Activated CD4-positive, CD25-positive, alpha-beta regulatory T cell (primary cell): ENCODE measurements at places on chromosomes 12 and 14.

DNA sequence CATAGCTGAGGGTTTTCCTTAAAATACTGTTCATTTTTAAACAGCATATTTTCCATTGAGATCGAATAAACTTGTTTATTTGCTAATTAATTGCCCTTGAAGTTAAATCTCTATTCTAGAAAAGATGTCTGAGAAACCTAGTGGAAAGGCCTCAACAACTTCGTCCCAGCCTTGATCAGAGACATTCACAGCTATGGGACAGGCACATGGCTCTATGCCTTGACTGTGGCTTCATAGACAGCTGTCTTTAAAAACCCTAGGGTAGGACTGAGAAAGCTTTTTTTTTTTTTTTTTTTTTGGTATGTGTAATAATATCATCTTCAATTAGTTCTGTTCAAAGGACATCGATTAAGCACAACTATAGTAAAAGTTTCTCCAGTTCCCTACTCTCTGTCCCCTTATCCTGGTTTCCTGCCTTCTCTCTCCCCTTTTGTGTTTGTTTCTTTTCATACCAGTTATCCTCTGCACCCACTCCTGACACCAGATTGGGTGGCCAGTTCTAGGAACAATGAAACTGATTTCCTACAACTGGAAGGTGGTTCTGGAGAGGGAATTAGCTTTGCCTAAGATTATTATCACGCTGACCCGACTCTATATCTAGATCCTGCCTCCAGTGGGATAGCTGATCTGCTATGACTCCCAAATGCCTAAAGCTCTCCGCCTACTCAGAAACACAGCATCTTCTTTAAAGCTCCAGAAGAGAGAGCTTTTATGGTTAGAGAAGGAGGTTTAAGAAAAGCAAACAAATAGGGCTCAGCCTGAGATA is 20.3 kb downstream of the SOCS2 start:
- DNase-seq = no peak

DNA sequence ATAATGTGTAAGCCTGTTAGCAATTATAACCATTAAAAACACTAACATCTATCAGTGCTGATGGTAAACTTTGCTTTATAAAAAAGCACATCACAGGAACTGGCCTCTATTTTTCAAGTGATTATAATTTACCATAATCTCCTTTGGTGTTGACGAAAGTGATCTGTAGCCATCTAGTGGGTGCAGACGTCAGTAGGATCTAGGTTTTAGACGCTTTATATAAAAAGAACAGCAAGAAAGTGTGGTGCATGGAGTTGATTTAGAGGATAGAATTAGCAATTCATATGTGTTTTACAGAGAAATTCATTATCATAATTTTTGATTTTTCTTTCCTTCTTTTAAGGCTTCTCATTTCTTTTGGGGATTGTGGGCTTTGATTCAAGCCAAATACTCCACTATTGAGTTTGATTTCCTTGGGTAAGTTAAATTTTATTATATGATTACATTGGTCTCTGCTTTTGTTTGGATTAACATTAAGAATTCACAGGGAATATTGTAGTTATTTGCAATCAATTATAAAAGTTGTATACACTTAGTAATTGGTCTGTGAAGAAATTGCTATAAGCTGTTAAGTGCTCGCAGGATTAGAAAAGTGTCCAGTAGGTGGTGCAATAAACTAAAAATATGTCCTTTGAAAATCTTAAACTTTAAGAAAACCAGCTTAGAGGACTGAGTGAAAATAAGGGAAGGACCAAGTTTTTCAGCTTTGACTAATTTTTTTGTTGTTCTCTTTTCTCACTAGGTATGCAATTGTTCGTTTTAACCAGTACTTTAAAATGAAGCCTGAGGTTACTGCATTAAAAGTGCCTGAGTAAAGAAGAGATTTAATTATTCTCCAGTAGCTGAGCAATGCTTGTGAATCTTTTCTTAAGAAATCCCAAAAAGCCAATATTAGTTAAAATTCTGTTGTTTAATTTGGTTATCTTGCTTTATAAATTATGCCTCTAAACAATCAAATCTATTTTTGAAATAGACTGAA is 59.5 kb downstream of the ETNK1 start:
- DNase-seq = no peak

GRCh38 chr14:69921052-69921451 is 41.8 kb downstream of the SMOC1 start:
- DNase-seq = no peak

- DNase-seq = no peak
These were observed 113.0 kb downstream of the MED13L start for GRCh38 chr12:116164250-116165035.

DNA sequence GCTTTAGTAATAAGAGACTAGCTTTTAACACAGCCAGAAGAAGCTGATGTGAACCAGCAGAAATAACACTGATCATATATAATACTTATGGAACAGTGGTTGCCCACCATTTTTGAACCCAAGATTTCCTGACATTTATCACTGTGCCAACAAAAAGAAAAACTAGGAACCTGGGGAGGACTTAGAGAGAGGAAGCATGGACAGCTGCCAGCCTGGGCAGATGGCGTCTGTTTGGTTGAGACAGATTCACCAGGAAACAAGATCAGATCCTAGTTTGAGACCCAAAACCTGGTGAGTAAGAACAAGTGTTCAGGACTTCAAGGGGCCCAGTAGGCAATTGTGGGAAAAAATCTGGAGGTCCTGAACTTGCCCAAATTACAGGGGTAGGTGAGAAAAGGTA is 95.3 kb downstream of the BICD1 start:
- no peak for DNase-seq

DNA sequence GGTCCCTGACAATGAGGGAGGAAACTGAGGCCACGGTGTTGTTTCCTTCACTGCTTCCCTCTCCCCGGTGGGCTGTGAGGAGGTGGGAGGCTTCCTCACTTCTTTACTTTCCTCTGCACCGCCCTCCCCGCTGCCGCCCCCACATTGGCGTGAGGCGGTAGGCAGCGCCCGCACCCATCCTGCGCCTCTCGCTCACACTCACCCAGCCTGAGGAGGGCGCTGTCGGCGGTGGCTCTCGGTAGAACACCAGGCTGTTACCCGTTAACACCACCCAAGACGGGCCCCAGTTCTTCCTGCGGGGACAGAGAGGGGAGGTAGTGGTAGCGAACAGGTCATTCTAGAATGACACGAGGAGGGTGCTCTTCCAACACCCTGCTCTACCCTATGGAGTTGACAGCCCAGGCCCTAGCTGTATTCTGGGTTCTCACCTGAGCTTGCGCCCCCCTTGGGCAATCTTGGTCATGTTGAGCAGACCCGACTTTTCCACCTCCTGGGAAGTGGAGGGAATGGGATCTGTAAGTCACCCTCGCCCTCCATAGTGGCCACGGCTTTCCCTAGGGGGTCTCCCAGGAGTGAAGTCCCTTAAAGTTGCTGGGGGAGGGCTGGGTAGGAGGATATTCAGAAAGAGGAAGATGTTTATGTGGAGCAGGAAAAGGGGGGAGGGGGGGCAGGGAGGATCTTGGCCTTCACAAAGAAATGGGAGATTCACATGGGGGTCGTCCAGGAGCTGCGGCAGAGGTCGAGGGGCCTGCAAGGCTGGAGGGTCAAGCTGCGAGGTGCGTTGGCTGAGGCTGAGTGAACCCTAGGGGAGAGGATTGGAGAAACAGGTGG is 3.3 kb downstream of the ARHGAP9 start:
- DNase-seq = peak; percentile 40

DNA sequence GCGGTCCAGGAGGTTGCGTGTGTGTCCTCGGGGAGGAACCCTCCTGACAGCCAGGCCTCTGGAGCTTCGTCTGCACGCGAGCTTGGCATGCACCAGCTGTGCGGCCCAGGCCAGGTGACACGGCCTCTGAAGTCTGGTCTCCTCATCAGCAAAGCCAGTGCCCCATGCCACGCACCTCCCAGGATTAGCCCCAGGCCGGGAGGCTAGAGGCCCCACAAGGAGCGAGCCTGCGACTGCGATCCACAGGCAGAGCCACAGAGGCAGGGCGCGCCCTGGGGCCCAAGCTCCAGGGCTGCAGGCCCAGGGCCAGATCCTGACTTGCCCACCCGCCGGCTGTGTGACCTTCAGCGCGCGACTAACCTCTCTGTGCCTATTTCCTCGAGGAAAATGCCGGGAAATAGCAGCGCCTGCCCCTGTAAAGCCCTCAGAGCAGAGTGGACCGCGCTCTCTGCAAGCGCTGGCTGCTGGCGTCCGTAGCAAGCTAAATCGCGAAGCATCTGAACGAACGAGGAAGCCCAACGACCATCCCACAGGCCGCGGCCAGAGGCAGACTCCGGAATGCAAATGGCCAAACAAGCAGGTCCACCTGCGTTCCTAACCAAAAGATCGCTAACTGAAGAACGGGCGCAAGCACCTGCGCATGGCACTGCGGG is 492 bp upstream of the BTBD6 start:
- no peak for DNase-seq

GRCh38 chr12:105937009-105937408 is 201.7 kb downstream of the NUAK1 start:
- DNase-seq = no peak

GRCh38 chr14:91361233-91361811 is 56.3 kb downstream of the CCDC88C start:
- DNase-seq = no peak

DNA sequence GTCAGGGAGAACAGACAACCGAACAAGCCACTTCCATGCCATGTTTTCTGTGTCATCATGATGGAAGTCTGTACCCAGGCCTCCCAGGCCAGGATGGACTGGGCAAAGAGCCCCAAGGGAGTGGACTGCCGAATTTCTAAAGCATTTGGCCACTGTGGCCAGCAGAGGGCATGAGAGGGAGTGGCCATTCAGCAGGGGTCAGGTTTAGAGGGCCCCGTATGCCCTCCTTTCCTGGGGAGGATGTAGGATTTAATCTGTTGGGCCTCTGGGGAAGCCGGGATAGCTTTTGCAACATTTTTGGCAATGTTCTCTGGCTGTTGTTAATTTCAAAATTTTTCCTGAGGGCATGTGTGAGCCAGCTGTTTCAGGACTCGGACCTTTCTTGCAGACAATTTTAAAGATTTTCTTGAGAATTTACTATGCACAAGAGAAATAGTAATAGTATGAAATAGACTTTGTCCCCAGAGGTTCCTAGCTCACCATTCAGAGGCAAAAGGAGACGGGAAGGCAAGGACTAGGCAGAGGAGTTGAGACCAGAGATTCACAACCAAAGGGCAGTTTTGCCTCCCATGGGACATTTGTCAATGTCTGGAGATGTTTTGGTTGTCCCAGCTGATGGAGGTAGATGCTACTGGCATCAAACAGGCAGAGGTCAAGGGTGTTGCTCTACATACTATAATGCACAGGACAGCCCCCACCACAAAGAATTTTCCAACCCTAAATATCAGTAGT is 18.0 kb downstream of the ACACB start:
- DNase-seq = no peak

- no peak for DNase-seq
These were observed 8.4 kb downstream of the PAPLN start for GRCh38 chr14:73245480-73246325.

- no peak for DNase-seq
These were observed 175.8 kb downstream of the PAWR start for GRCh38 chr12:79514730-79515529.
